ENCODE measurements at places on chromosomes 7 and 10. TPM values are rescaled to one million over a fixed set of nuclear protein-coding genes. Genes with fewer than 3 reads are reported as not detected.

HYAL4 gene
- not detected for total RNA-seq

CPN1 gene
- total RNA-seq = not detected

MEOX2 gene
- 0.25 TPM for total RNA-seq

NACAD gene
- total RNA-seq = 8.9 TPM

XRCC2 gene
- 2.2 TPM for total RNA-seq

ADK gene
- 28.0 TPM for total RNA-seq

NPSR1 gene
- total RNA-seq = not detected

SRPK2 gene
- 218 TPM for total RNA-seq

SUN3 gene
- not detected for total RNA-seq

TMEM176A gene
- total RNA-seq = 0.49 TPM

SEMA3A gene
- total RNA-seq = 29.5 TPM

CTAGE8 gene
- 0.25 TPM for total RNA-seq

GFRA1 gene
- 8.6 TPM for total RNA-seq

GIMAP7 gene
- total RNA-seq = 1.5 TPM

ARHGAP22 gene
- 2.5 TPM for total RNA-seq

ANXA8 gene
- total RNA-seq = not detected

DYDC2 gene
- 2.0 TPM for total RNA-seq

MNX1 gene
- not detected for total RNA-seq

KAZALD1 gene
- total RNA-seq = 0.25 TPM

SPDYE2B gene
- not detected for total RNA-seq

ADRB1 gene
- 2.0 TPM for total RNA-seq

NUTM2E gene
- 2.2 TPM for total RNA-seq

MICU1 gene
- total RNA-seq = 63.9 TPM

TCF7L2 gene
- 3.0 TPM for total RNA-seq

TUBAL3 gene
- not detected for total RNA-seq

UTF1 gene
- total RNA-seq = not detected

ASB10 gene
- total RNA-seq = not detected

PGAM2 gene
- 1.7 TPM for total RNA-seq

CLRN3 gene
- total RNA-seq = not detected

PON1 gene
- not detected for total RNA-seq

AKR1C3 gene
- 3.4 TPM for total RNA-seq

EVX1 gene
- not detected for total RNA-seq

COL28A1 gene
- total RNA-seq = 0.74 TPM

GDF2 gene
- total RNA-seq = not detected

PRF1 gene
- 0.25 TPM for total RNA-seq

CREB3L2 gene
- total RNA-seq = 1.7 TPM

CYP2W1 gene
- not detected for total RNA-seq

PVRIG gene
- total RNA-seq = not detected

SAMD9 gene
- 1.5 TPM for total RNA-seq

DENND10 gene
- total RNA-seq = 46.0 TPM

GATAD1 gene
- total RNA-seq = 20.2 TPM

PCGF6 gene
- total RNA-seq = 7.6 TPM

BAMBI gene
- 3.0 TPM for total RNA-seq

GOLGA7B gene
- total RNA-seq = 17.7 TPM

CALCR gene
- total RNA-seq = not detected

OR2A42 gene
- not detected for total RNA-seq

ZRANB1 gene
- 53.6 TPM for total RNA-seq

NYAP1 gene
- 29.7 TPM for total RNA-seq

GARIN1A gene
- total RNA-seq = 0.74 TPM

Measured in temporal lobe (tissue), 4 donors.